Ureter (tissue), 1 donor: ENCODE measurements at places on chromosomes 13 and 19.

GRCh38 chr19:53532362-53532761 is 5.6 kb upstream of the ZNF331 start:
- no peak for DNase-seq

DNA sequence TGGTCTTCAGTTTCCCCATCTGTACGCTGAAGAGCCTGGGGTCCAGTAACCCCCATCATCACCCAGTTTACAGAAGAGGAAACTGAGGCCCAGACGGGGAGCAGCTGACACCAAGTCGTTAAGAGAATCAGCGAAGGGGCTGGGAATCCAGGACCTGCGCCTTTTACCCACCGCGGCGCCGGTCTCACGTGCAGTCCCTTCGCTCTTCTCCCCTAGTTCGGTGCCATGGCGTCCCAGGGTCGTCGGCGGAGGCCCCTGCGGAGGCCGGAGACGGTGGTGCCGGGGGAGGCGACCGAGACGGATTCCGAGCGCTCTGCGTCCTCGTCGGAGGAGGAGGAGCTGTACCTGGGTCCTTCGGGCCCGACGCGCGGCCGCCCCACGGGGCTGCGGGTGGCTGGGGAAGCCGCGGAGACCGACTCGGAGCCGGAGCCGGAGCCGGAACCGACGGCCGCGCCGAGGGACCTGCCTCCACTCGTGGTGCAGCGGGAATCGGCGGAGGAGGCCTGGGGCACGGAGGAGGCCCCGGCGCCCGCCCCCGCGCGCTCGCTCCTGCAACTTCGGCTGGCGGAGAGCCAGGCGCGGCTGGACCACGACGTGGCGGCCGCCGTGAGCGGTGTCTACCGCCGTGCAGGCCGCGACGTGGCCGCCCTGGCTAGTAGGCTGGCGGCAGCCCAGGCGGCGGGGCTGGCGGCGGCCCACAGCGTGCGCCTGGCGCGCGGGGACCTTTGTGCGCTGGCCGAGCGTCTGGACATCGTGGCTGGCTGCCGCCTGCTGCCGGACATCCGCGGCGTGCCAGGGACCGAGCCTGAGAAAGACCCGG is 698 bp downstream of the BLOC1S3 start:
- no peak for DNase-seq

- no peak for DNase-seq
Measured at GRCh38 chr19:50820086-50820485, 3.5 kb downstream of the KLK1 start.

DNA sequence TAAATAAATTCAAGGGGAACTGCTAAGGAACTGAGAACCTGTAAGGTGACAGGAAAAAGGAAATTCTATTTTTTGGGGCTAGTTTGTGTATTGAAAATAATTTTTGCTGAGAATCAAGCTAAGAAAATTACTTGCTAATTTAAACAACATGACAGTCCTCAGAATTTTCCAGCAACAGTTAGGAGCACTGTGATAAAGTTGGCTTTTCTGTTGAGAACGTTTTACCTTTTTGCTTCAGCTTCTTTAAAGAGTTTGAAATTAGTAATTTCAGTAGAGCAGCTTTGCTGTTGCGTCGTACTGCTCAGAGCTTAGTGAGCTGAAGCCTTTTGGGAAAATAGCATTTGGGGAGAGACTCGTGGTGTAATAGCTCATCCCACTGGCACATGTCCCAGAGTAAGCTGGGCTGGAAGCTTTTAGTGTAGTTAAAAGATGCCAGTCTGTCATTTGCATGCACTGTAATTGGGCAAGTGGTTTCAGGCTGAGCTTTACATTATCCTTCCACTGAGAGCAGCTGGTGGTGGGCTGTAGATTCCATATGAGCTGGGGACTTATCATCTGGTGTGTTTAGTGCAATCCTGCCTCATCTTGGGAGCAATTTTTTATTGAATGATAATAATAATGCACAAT is 69.8 kb downstream of the LRCH1 start:
- DNase-seq: peak; percentile 75

DNA sequence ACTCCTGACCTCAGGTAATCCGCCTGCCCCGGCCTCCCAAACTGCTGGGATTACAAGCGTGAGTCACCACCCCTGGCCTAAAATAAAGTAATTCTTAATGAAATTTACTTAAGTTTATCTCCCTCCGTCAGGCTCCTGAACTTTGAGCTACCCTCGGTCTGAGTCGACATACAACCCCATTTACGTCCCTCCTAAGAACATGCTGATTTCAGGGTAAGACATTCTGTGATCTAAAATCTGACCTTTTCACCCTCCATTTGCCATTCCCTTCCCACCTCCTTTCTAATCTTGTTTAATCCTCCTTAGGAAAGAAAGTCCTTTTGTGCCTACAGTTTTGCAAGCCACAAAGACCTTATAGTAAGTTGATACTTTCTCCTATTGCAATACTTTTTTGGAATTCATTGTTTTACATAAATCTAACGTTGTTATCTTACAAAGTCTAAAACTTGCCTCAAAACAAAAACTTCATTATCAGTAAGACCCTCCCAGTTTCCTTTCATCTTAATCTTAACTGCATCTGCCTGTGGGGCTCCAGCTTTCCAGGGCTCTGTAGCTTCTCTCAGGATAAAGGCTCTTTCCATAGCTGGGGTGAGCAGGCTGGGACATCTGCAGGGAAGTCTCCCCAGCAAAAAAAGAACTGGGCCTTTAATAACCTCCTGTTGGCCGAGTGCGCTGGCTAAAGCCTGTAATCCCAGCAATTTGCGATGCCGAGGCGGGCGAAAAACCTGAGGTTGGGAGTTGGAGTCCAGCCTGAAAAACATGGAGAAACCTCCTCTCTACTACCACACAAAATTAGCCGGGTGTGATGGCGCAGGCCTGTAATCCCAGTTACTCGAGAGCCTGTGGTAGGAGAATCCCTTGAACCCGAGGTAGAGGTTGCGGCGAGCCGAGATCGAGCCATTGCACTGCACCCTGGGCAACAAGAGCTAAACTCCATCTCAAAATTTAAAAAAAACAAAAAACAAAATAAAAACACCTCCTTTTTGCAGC is 143.1 kb downstream of the ZNF737 start:
- no peak for DNase-seq

GRCh38 chr19:15115080-15115479 is 7.9 kb downstream of the SYDE1 start:
- peak; percentile 69 for DNase-seq

DNA sequence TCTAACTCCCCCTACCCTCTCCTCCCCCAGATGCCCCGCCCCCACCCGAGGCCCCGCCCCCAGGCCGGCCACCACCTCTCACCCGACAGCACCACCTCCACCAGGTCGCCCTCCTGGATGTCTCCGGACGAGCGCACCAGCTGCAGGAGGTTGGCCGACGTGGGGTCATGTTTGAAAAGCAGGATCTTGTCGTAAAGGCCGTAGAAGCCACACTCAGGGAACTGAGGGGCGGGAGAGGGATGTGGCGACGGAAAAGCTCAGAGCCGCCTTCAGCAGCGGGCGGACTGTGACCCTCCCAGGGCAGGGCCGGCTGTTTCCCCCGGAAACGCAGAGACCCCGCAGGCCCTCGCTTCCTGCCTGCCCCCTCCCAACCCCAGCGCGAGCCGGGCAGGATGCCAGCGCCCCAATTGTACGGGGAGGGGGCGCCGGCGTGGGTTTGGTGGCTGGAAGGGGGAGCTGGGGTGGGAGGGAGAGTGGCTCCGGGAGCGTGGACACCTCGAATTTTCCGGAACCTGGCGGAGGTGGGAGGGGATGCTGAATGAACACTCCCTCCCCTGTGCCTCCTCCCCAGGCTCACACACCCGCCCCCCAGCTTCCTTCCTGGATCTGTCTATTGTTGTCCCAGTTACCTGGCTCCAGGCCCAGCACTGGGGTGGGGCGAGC is 3.0 kb downstream of the PRKD2 start:
- DNase-seq: peak; percentile 97
